ENCODE measurements at places on chromosomes 16 and 17.

DNA sequence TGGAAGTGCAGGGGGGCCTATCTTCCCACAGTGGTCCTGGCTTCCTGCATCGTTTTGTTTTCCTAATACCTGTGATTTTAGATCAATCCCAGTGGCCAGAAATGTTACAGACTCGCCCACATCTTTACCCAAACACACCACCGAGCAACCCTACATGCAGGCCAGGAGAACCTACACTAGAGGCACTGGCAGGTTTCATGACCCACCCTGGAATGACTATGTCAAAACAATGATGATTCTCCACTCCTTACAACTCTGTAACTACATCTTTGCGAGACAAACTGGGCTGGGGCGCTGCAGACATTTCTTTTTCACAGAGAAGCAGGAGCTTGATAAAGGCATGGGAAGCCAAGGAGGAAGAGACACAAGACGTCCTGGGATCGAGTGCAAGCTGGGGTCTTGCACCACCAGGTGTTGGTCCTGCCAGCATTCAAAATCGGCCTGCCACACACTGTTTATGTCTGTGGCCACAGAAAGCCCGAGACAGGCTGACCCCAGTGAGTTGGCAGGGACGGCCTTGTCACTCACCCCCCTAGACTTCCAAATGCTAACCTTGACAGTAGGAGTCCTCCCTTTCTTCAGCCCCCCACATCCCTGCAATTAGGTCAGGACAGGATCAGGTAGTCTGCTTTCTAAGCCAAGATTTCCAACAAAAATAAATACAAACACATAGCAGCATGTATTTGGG lies 32.5 kb downstream of the UBE2O start:
- DNase-seq: no peak

DNA sequence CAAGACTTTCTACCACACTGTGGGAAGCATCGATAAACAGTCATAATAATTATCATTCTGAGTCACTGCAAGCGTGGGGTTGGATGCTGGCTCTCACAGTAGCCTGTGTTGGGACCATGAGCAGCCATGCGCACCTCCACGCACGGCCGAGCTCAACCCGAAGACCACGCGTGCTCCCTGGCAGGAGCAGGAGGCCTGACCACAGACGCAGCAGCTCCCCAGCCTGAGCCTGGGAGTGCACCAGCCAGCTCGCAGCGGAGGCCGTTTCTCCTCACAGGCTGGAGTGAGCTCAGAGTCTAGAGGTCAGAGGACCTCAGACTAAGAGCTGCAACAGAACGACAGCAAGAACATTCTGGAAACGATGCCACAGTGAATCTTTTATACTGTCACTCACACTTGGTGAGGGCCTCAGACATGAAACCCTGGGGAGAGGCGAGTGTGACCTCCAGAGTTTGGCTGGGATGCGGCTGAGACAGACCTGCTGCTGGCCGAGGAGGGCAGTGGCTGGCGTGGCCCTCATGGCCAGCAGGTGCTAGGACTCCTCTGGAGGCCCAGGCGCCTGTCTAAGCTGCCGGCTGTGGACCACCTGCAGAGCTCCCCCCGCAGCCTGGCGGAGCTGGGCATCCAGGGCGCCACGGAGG lies 6.0 kb downstream of the NDUFAF8 start:
- DNase-seq: no peak

DNA sequence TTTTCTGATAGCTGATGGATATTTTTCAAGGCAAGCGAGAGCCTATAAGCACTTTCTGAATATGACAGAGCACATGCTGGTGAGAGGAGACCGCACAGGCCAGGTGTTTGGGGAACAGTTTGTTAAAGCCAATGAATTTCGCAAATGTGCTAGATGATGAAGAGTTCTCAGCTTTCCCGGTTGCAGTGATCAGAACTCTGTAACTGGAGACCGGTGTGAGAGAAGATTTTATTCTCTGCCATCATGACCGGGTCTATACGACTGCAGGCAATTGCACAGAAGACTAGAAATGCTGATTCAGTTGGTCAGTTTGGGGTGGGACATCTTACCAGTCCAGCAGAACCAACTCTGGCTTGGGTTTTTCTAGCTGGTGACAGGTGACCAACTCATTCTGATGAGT lies 25.4 kb downstream of the SMTNL2 start:
- no peak for DNase-seq

- DNase-seq: no peak
These were observed 33.3 kb upstream of the RGS9 start for GRCh38 chr17:65103896-65104295.

DNA sequence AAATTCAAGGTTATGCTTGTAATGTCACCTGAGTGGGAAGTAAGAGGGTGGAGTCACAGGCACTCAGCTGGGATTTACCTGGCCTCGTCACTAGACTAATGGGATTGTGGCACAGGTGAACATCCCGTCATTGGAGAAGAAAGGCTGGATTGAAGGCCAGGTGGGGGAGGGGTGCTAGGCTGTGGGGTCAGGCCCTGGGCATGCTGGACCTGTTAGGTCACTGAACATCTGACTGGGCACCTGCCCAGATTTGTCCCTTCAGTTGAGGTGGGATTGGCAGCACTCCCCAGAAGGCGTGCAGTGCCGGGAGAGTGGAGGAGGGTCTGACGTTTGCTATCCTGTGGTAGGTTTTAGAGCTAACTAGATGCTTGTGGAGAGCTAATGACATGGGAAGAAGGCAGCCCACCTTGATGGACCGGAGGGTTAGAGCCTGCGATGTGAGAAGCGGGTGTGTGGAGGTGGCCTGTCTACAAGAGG lies 161.5 kb upstream of the ZNF267 start:
- no peak for DNase-seq

GRCh38 chr17:42653179-42654124 lies 5.6 kb upstream of the TUBG2 start:
- DNase-seq: peak; percentile 63

GRCh38 chr17:81075307-81075706 lies 40.4 kb downstream of the BAIAP2 start:
- no peak for DNase-seq

- DNase-seq: no peak
These were observed 33.5 kb downstream of the NUP93 start for GRCh38 chr16:56763291-56763916.

- no peak for DNase-seq
These were observed 61.6 kb downstream of the PITPNC1 start for GRCh38 chr17:67438667-67439066.

- DNase-seq: no peak
These were observed 9.6 kb upstream of the CREBBP start for GRCh38 chr16:3890091-3890490.

DNA sequence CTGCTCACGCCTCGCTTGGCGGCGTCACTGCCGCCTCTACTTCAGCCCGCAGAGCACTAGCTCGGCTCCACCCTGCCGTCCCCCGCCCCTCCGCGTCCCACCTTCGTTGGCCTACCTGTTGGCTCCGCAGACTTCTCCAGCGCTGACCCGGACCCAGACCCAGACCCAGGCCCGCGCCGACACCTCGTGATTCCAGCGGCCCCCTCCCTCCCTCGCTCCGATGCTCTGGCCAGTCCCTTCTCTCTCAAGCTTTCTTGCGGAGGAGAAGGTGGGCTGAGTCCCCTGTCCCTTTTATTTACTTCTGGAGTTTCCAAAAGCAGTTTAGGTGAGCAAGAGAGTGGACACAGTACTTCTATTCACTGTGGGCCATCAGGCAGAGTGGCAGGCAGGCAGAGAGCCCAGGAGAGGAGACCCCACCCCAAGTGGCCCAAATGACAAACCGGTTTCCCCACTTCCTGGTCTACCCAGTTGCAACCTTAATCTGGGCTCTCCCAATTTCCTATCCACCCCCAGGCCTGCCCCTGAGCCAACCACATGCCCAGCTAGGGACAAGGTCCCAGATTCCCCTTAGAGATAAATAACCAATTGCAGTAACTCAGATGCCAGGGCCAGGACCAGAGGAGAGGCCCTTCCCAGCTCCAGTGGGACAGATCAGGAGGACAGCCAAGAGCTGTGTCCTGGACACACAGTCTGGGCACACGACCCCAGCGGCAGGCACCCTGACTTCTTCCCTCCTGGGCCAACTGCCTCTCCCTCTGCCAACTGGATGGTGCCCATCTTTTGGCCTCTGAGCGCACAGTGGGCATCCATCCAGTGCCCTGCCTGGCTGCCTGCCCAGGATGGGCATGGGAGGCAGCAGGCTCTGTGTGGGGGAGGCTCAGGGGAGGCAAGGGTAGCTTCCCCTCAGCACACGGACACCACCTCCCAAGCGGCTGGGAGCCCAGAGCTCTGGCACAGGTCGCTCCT lies 1.2 kb upstream of the SRCIN1 start:
- no peak for DNase-seq

DNA sequence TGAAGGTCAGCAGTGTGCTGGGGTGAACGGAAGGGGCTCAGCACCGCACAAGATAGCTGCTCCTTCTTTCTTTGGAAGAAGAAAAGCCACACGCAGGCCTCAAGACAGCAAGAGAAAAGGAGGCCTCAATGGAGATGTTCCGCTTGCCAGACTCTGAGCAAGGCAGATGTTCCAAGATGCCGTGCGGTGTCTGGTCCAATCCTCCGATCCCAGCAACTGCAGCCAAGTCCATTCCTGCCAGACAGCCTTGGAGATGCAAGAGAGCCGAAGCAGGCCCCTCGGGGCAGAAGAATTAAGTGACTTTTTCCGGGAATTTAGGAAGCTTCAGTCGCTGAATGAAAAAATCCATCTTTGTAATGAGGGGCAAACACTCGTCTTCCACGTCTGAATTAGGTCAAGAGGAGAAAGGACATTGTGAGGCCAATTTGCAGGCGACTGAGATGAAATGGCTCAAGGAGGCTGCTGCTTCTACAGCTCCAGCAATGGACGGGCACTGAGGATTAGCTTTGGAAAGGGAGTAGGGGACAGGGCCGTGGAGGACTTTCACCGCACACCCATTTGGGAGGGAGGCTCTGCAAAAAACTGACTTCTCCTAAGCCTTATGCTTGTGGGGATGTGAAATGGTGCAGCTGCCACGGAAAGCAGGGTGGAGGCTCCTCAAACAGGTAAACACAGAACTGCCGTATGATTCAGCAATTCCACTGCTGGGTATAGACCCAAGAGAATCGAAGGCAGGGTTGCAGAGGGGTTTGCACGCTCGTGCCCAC lies 44.7 kb downstream of the RPH3AL start:
- no peak for DNase-seq

DNA sequence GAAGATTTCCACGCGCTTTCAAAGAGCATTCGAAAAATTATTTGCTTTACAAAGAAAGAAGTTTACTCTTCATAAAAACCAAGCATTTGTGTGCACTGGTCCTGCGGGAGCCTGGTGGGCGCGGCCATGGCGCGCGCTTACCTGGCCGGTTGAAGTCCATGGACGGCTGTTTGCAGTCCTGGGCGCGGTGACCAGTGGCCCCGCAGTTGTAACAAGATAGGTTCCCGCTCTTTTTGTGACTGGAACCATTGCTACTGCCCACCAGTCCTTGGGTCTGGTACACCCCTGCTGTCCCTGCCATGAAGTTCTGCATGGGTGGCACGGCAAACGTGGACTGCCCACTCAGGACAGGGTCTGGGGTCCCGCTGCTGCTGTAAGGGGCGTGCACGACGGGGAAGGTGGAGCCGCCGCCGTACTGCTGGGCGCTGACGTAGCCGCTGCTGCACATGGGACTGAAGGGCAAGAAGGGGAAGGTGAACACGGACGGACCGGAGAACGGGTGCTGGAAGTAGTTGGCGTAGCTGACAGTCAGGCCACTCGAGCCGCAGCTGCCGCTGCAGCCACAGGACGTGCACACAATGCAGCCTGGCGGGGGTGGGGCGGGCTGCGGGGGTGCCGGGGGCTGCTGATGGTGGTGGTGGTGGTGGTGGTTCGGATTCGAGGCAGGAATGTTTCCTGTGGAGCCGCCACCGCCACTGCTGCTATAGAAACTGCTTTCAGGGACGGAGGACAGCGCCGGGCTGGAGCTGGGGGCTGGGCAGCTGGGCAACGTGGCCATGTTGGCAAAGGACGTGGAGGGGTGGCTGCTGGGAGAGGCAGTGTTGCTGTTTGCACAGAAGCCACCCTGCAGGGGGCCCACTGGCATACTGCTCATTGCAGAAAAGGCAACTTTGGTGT lies 19.5 kb downstream of the MAP1LC3B start:
- no peak for DNase-seq

DNA sequence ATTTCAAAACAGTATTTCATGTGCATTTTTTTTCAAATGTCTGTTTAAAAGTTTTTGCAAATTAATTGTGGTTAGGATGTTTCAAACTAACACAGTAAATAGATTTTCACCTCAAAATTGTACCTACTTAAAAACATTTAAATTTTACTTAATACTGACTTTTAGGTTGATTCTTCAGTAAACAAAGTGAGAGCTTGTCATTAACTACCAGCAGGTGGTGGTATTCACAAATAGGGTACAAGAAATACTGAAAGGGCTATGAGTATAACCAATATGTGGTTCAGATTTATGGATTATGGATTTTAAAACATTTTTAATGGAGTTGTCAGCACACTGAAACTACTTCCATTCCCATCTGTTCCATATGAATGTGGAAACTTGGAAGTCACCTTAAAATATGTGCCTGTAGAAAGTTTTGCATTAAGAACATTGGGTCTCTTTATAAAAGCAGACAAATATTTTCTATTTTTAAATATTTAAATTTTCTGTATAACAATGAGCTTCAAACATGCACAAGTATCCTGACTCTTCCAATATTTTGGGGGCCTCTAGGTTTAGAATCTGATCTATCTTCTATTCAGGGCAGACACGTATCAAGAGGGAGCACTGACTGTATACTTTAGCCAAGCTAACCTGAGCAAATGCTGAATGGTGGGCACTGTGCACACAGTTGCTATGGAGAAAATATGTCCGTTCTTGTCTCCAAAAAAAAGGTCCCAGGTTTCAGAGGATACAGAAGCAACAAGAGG lies 155.6 kb downstream of the SNX11 start:
- no peak for DNase-seq

- DNase-seq: no peak
These were observed 8.1 kb downstream of the MRPL58 start for GRCh38 chr17:75020331-75021110.

DNA sequence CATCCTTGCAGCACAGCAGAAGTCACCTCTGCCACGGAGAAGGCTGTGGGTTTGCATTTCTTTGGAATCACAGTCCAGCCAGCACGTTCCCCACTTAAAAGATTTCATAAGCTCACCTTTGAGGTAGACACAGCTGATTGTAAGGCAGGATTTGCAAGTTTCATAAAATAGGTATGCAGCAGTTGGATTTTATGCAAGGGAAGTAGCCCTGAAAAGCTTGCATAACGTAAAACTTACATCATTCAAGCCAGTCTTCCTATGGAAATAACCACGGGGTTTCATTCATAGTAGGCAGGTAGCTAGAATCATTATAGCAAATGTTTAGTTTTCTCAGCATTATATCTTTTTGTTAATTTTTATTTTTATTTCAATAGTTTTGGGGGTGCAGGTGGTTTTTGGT lies 49.8 kb upstream of the ARHGAP44 start:
- DNase-seq: no peak

GRCh38 chr17:68195667-68196393 lies 52.0 kb upstream of the AMZ2 start:
- no peak for DNase-seq

DNA sequence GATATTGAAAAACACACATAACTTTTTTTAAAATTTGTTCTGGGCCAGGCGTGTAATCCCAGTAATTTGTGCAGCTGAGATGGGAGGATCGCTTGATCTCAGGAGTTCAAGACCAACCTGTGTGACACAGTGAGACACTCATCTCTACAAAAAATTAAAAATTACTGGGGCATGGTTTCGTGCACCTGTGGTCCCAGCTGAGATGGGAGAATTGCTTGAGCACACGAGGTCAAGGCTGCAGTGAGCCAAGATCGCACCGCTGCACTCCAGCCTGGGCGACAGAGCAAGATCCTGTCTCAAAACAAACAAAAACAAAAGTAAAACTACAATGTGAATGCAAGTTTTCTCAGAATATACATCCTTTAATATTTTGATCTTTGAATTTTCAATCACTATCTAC lies 15.1 kb downstream of the C16orf54 start:
- no peak for DNase-seq
